ENCODE measurements at places on chromosomes 11 and 22.

- DNase-seq = no peak
Measured at GRCh38 chr22:27148055-27148454, 490.7 kb downstream of the MIAT start.

DNA sequence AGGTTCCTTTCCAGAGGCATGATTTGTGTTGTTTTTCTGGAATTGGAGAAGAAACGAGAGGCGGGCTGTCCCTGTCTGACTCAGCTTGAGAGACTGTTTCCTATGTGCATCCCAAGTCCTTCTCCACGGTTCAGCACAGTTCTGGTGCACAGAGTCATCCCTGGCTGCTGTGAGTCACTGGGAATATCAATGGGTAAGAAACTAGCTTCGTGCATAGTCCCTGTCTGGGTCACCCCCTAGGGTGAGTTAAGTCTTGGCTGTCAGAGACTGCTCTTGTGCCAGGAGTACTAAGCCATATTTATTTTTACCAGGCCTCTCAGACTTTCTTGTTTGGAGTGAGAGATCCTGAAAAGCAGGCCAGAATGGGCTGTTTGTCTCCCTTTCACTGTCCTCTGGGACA is 2.4 kb upstream of the LRP4 start:
- DNase-seq = no peak

DNA sequence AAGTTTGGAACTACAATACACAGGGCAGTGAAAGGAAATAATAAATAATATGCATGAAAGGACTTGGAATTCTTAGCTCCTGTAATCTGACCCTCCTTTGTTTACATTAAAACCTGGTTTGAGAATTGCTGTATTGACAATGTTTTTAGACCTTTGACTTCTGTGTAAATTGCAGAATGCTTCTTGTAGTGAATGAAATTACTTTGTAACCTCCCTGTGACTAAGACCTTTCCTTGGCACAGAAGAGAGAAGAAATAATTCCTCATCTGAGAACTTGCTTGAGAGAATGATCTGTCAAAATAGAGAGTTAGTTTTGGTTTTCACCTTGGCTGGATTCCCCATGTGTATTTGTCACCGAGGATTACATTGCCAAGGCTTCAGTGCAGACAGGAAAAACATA is 640.0 kb upstream of the ANO5 start:
- DNase-seq = no peak

GRCh38 chr11:85539740-85540139 is 87.4 kb downstream of the DLG2 start:
- DNase-seq = no peak

DNA sequence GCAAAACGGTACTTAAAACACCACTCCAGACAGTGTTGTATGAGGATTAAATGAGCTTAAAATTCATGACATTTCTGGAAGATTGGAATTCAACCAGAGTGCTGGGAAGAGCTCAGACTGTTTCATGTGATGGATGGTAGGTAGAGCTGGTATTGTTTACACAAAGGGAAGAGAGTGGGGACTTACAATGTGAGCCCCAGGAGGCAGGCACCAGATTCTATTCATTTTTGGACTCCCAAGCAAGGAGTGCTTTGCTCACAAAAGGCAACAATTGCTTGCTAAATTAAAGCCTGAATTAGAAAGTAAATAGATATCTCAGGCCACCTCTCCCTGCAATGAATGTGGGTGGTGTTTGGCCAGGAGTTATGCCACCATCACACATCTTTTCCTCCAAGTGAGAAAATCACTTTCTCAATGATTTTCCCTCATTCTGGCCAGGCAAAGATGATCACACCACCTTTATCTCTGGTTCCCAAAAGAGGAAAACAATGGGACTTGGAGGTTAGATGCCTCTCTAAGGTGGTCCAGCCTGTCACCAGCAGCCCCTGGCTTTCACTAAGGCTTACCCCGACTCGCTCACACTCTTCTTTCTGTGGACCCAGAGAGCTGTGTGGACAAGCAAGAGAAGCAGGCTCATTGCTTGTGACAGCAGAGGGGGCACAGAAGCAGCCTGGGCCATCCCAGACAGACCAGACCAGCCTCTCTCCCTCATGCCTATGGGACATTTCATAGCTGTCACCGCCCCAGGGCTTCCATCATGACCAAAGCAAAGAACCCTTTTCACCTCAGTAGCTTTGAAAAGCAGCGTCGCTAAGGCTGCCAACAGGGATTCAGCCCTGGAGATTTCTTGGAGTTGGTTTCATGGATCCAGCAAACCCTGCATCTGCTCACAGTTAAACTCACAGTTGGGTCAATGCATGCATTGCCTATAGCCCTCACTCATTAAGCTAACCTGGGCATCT is 63.5 kb upstream of the DRD2 start:
- no peak for DNase-seq

- no peak for DNase-seq
Measured at GRCh38 chr11:65906602-65907001, 6.4 kb upstream of the FOSL1 start.

DNA sequence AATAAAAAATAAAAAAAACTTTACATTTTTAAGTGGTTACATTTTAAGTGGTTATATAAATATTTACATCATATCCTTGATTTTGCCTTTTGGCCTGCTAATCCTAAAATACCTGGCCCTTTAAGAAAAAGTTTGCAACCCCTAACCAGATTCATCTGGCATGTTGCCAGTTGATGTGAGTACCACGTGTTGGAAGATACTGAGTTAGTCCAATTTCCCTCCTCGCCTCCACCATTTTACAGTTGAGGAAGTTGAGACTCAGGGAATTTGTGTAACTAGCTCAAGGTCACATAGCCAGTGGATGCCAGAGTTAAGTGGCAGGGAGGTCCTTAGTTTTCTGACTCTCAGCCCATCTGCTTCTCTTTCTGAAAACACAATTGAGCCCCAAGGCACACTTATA is 5.1 kb downstream of the ELF5 start:
- no peak for DNase-seq

DNA sequence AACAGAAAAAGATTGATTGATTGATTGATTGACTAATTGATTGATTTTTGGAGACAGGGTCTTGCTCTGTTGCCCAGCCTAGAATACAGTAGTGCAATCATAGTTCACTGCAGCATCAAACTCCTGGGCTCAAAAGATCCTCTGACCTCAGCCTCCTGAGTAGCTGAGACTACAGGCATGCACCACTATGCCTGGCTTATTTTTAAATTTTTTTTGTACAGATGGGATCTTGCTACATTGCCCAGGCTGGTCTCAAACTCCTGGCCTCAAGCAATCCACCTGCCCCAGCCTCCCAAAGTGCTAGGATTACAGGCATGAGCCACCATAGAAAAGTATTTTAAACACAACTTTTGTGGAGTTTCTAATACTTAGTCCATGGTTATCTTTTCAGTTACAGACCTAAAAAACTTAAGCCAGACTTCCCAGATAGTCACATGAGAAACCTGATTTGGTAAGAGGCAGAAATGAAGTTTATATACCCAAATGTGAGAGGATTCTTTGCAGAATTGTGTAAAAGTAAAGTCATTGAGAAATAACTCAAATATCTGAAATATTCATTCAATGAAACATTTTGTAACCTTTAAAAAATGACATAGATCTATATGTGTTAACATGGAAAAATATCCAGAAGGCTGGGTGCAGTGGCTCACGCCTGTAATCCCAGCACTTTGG is 186.5 kb downstream of the SWAP70 start:
- no peak for DNase-seq

GRCh38 chr11:1858154-1858553 is 5.3 kb downstream of the LSP1 start:
- no peak for DNase-seq

DNA sequence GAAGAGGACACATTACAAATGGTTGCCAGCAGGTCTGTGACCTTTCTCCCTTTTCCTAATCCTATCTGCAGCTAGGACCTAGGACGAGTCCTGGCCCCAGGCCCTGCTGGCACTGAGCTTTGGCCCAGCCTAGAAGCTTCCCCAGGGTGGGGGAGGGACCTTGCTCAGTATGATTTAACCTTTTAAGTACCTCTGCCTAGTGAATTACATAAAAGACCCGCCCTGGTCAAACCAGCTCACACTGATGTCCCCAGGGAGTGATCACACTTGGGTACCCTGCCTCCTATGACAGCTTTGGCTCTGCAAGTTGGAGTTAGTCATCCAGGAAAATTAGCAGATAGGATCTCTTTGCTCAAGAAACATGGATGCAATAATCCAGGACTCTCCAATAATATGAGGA is 21.9 kb downstream of the ASCC2 start:
- no peak for DNase-seq

DNA sequence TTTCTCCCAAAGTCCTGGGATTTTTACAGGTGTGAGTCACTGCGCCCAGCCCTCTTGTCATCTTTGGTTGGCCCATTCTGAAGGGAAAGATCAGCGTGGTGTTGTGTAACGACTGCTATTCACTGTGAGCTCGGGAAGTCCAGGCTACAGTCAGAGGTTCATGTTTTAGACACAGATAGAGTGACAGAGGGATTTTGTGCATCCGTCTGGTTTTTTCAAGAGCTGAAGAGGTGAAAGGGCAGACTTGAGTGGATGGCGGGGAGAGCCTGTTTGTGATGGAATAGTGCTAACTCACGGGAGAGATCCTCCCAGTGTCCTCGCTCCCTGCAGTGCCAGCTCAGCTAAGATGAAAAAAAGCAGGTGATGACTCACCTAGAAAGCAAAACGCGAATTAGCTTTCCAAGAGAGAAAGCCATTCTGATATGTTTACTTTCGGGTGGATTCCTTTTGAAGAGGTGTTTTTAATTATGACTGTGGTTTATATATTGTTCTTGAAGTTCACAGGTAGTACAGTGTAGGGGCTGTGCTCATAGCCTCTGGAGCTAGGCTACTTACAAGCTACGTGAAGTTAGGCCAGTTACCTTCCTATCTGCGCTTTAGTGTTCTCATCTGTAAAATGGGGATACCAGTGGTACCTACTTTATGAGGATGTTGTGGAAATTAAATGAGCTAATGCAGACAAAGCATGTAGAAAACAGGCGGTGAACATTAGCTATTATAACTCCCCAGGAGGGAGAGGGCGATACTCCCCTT is 67.2 kb downstream of the C11orf91 start:
- no peak for DNase-seq

DNA sequence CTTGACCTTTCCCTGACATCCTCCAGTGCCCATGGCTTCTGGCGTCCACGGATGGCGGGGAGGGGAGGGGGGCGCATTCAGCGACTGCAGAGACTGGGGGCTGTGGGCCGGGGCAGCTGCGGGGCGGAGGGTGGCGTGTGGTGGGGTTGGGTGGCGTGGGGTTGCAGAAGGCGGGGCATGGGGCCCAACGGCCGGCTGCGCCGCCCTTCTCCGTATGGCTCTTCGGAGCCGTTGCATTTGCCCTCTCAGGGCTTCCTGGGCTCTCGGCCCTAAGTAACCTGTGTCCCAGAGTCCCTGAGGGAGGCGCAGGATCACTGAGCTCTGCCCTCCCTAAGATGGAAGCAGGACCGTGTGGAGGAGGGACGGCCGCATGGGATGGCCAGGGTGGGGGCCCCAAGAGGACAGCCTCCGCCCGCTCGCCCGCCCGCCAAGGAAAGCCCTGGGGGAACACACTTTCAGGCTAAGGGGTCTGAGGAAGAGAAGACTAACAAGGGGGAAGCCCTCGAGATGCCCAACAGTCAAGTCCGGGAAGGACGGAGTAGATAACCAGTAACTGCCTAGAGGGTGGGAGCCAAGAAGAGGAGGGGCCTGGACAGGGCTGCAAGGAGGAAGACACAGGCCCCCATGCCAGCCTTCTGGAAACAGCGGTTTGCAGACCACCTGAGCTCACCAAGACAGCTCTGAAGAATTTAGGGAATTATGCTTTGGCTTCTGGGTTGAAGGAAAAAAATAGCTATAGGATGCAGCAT is 9.2 kb upstream of the AIFM3 start:
- no peak for DNase-seq

DNA sequence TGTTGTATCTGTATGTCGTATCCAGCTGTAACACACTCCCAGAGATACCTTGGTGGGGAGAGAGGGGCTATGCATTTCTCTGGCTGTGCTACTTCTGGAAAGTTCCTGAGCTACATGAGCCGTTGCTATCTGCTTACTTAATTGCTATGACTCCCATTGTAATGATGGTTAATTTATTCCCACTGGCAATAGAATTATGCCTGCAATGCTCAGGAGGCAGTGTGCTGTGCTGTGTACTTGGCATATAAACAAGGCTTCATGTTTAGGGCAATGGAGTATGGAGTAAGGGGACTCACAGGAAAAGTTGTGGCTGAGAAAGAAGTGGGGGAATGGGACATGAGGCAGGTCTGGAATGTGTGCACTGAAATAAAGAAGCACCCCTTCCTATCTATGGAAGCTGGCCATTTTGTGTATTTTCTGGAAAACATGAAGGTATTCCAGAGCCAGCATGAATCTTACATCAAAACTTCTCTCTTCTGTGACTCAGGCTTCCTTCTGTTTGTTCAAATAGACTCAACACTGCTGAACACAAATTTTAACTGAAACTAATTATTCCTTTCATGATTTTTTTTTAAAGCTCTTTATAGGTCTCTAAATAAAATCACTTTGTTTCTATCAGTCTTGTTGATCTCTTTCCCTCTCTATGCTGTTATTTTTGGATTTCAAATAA is 40.6 kb downstream of the CD44 start:
- DNase-seq = no peak

DNA sequence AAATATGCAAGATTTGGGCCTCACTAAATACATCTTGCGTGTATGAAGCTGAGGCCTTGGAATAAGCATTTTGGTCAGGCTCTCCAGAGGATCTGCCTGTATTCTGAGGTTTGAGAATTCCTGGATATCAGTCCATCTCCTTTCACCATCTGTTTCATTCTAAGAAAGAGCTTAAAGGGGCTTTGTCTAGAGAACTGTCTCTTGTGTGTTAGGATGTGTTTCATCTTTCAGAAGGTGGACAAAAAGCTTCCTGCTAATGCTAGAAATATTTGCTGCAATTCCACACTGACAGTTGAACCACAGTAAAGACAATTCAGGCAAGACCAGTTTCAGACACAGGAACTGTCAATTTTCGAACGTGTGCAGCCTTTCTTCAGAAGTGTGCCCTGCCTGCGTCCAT is 185.4 kb downstream of the DBX1 start:
- DNase-seq = no peak

GRCh38 chr11:41222236-41222635 is 237.2 kb downstream of the LRRC4C start:
- DNase-seq = no peak

DNA sequence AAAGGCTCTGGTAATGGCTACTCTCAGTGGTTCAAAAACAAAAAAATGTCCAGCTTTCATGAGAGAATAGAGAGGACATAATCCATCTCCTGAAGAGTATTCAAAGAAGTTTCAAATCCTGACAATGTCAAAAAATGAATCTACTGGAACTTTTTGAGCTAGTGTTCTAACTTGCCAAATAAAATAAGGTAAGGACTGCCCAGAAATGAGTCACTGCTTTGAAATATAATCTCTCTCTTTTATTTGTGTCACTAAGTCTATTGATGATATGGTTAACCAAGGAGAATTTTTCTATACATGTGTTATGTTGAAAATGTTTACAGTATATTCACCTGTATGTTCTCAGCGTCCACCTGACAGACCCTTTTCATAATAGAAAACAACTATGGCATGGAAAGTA is 3.4 kb downstream of the GUCY1A2 start:
- no peak for DNase-seq

GRCh38 chr22:48367731-48368130 is 1459.9 kb downstream of the BRD1 start:
- DNase-seq = no peak

DNA sequence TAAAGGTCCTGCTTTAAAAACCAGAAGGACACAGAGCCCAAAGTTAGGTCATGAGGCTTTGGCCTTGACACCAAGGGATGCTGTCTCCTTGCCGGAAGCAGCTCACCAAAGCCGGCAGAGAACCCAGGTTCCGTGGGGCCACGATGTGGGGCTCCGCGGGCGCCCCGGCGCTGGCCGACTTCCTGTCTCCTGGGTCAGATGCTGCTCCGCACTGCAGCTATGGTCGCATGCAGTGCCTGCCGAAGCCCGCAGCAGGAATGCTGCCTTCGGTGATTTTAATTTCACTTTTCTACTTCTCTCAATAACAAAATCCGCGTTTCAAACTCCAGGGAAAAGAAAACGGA is 454 bp upstream of the OTUB1 start:
- DNase-seq = peak; percentile 60
